OCI-LY7 (cell line): ENCODE measurements at places on chromosomes 4 and X. TPM values are rescaled to one million over a fixed set of nuclear protein-coding genes. Genes with fewer than 3 reads are reported as not detected.

CXorf49B gene
- total RNA-seq, result not detected in 2 replicates

GYG2 gene
- total RNA-seq, result not detected in 2 replicates

BEX1 gene
- total RNA-seq, result not detected in 2 replicates

DNA sequence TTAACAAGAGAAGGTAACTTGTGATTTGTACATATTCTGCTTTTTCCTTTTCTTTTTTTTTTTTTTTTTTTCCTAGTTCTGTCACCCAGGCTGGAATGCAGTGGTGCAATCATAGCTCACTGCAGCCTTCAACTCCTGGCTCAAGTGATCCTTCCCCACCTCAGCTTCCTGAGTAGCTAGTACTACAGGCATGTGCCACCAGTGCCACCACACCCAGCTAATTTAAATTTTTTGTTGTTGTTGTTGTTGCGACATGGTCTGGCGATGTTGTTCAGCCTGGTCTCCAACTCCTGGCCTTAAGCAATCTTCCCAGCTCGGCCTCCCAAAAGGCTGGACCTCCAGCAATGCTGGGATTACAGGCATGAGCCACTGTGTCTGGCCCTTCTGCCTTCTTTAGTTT, 1.5 kb upstream of the TACR3 start:
- no peak for DNase-seq

- no peak for DNase-seq
Measured at GRCh38 chrX:133590703-133591505, 175.6 kb upstream of the GPC4 start.

- no peak for DNase-seq
Measured at GRCh38 chr4:56748271-56748670, 67.2 kb upstream of the HOPX start.

GRCh38 chr4:148065075-148065474, 333.2 kb downstream of the ARHGAP10 start:
- no peak for DNase-seq

DNA sequence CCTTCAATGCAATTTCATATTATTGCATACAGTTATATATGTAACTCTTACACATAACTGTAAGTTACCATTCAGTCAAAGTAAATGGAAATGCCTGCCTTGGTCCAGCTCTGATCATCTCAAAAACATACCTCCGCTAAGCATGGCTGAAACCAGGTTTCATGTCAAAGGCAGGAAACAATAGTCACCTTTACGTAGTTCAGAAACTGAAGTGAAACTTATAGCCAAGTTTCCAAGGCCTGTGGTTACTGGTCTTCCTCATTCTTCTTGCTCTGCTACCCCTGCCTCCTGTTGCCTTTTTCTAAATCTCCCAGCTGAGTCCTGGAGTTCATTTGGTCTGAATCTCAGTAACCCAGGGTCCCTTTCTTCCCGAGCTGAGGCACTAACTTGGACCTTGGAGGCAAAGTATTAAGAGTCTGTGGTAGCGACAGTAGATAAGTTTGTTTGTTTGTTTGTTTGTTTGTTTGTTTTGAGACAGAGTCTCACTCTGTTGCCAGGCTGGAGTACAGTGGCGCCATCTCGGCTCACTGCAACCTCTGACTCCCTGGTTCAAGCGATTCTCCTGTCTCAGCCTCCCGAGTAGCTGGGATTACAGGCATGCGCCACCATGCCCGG, 30.8 kb downstream of the DAPP1 start:
- peak; percentile 83 for DNase-seq

GRCh38 chr4:38152305-38152704, 192.1 kb downstream of the PTTG2 start:
- DNase-seq, result no peak
